ENCODE measurements at places on chromosomes 3 and 15.

- no peak for DNase-seq
Observed at GRCh38 chr15:61327019-61327631, 98.0 kb upstream of the RORA start.

- DNase-seq: peak; percentile 5
Observed at GRCh38 chr3:73192036-73192738, 130.7 kb downstream of the EBLN2 start.

DNA sequence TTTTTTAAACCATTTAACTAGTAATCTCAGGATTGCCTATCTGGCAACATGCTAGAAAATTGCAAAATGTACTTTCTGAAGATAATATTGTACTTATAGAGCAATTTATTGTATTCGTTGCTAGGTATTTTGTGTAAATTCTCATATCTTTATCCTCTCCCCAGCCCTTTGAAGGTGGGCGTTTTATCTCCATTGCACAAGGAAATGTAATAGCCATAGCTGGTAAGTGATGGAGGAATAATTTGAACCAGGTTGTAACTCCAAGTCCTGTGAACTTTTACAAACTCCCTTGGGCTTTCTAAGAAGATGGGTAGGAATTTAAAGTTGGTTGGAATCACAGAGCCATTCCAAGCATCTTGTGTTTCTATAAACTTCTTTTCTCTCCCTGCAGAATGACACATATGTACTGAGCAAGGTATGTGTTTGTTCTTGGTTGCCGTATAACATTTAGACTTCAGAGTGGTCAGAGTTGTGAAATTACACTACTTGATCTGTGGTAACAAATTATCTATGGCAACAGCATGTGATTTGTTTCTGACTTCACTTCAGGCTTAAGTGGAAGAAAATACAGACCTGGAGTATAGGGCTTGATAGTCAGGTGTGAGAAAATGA, 170.9 kb downstream of the AKAP13 start:
- DNase-seq: no peak

DNA sequence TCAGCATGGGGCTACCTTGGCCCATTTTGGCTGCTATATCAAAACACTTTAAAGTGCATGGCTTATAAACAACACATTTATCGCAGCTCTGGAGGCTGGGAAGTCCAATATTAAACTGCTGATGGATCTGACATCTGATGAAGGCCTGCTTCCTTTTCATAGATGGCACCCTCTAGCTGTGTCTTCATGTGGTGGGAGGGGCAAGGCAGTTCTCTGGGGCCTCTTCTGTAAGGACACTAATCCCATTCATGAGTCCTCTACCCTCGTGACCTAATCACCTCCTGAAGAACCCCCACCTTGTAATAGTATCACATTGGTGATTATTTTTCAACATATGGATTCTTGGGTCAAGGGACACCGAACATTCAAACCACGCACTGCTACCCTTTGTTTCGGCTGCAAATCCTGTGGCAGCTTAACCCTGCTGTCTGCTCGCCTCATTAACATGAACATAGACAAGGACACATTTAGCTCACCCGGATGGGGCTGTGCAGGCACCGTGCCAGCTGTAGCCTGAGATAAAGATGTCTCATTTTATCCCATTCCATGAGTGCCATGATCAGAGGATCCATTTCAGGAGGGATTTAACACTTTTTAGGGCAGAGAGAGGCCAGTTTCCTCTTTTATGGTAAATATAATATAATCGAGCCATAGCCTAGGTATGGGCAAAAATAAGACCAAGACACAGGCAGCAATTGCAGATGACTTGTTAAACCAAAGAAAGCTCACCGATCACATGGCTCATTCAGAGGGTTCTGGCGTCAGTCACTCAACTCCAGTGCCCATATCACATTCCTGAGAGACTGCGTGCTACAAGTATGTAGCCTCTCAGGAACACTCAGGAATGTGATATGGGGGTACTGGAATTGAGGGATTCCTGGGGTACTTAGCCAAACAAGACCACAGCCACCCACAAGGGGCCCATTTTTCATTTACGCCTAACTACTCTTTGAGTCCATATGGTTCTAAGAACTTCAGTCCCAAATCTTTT, 251.1 kb upstream of the ST8SIA2 start:
- no peak for DNase-seq

DNA sequence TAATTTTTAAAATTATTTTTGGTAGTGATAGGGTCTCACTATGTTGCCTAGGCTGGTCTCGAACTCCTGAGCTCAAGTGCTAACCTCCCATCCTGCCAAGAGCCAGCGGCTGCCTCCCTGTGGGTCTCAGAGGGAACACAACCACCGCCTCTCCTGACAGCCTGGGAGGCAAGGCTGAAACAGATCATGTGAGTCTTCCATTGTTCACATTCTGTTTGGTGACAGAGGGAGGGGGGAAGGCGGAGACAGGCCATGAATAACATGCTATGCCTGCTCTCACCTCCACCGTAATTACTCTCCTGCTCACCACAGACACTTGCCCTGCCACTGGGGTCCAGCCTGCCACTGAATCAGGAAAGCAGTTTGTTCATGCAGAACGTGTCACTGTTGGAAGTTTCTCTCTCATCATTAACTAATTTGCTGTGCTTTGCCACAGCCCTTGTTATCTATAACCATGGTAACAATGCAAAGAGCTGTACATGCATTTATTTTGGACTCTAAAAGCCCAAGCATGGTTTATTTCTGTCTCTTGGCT, 78.4 kb upstream of the RASGRF1 start:
- DNase-seq: no peak

DNA sequence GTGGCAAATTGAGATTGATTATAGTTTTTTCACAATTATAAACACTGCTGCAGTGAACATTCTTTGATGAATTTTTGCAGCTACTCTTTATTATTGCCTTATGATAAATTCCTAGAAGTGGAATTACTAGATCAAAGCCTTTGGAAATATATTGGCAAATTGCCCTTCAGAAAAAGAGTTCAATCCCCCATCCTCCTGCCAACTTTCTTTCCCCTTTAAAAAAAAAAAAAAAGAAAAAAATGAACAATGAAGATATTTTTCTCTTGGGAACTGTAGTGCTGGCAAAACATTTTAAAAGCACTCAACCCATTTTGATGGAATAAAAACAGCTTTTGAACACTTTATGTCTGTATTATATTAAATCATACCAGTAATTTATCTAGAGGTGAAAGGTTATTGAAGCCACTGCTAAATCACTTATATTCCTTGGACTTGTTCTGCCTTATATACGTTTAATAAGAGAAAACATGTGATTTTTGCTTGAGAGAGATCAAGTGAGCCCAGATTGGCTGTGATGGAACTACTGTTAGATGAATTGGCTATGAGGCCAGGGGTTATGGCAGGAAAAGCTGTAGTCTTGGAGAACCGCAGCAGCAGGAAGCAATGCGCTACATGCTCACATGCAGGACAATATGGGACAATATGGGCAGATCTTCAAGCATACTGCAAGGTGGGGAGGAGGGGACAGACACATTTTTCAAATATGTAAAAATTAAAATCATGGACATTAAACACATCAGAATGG, 212.8 kb upstream of the C2CD4B start:
- DNase-seq: no peak

DNA sequence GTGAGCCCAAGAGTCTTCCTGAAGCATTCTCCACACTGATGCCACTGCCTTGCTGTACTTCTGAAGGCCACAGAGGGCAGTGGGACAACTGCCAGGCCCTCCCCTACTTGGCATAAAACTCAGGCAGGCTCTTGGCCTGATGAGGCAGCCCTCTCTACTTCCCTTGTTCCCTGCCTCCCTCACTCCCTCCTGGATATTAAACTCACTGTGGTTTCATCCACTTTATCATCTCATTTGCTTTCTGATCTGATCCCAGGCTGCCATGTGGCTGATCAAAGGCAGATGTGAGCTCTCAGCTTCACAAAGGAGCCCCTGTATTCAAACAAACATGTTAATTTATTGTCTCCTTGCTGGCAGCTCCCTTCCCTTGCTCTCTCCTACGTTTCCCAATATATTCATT, 533.5 kb downstream of the IGSF11 start:
- DNase-seq: no peak

- no peak for DNase-seq
Observed at GRCh38 chr3:139230391-139230790, 113.4 kb upstream of the MRPS22 start.

DNA sequence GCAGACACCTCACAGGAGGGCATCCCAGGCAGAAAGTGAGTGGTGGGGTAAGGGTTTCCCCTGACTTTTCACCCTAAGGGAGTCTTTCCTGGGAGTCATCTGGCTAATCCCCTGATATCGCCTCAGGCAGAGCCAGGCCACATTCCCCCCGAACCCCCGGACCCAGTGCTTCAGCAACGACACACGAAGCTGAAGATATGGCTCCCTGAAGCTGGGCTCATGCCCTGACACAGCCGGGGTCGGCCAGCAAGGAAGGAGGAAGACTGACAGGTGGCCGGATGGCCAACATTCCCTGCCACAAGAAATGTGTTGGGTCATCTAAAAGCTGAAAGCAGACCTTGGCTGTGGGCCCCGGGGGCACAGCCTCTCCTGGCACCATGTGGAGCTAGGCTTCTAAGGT, 14.4 kb downstream of the CHST13 start:
- no peak for DNase-seq

- DNase-seq: no peak
Observed at GRCh38 chr15:64045101-64045435, 1.2 kb downstream of the DAPK2 start.

- no peak for DNase-seq
Observed at GRCh38 chr3:162865466-162865865, 1368.9 kb downstream of the OTOL1 start.

DNA sequence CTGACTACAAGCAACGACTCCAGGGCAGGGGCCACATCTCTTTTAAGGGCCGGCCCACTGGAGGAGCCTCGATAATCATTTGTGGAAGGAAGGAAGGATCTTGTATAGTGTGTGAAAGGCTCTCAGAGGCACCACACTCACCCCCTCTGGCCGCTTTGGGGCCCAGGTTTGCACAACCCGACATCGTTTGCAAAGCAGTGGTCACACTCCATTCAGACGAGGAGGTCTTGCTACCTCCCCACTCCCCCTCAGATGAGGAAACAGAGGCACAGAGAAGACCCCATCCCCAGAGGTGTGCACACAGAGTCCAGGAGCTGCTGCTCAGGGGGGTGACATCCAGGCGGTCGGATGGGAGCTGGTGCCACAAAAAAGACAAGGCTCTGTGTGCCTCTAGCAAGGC, 29.6 kb downstream of the IQSEC1 start:
- no peak for DNase-seq

DNA sequence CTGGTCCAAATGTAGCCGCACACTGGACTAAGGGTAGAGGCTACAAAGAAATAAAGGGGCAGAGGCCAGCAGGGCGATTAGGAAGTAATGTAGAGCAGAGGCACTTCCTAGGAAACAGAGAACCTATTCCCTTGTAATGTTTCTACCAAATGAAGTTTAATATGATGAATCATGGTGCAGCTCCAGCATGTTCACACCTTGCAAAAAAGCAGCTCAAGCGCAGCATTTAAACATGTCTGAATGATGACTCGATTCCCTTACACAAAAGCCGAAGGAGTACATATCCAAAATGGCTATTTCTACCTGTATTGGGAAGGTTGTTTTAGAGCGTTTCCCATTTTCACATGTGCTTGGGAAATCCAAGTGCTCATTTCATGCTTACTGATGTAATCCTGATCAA, 204.8 kb downstream of the MECOM start:
- no peak for DNase-seq

DNA sequence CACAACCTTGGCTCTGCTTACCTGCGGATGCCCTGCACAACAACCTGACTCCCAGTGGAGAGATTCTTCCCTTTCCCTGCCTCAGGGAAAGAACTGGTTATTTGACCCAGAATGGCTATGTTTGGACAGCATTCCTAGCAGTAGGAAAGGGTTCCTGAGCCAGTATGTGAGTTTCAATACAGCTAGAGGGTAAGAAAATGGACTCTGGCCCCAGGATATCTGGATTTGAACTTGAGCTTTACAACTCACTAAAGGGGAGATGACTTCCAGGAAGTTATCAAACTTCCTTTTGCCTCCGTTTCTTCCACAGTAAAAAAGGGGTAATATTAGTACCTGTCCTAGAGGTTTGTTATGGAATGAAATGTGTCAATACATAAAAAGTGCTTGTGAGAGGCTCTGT, 28.1 kb upstream of the PLSCR4 start:
- DNase-seq: no peak

GRCh38 chr3:155024006-155024638, 56.0 kb upstream of the MME start:
- DNase-seq: no peak

GRCh38 chr3:127475391-127475790, 115.1 kb downstream of the TPRA1 start:
- no peak for DNase-seq

DNA sequence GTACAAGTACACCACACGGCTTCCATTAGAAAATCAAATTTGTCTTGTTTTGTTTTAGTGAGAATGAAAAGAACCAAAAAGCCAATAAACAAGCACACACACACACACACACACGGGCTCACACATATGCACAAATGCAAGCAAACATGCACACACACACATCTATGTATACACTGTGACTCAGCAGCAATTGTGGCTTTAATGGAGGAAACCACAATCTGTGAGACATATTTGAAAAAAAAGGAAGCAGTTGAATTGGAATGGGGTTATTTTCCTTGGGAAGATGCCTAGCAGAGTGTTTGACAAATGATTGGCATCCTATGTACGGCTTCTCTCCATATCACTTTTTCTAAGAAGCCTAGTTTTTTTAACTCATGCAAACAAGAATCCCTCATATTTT, 201.1 kb upstream of the ARRDC4 start:
- DNase-seq: no peak

GRCh38 chr3:38843898-38844297, 27.9 kb upstream of the SCN10A start:
- DNase-seq: no peak

- no peak for DNase-seq
Observed at GRCh38 chr15:29997499-29997898, 85.3 kb upstream of the GOLGA8J start.

- no peak for DNase-seq
Observed at GRCh38 chr3:181723625-181724191, 12.0 kb downstream of the SOX2 start.

GRCh38 chr3:128447561-128448013, 19.1 kb downstream of the DNAJB8 start:
- peak; percentile 88 for DNase-seq

DNA sequence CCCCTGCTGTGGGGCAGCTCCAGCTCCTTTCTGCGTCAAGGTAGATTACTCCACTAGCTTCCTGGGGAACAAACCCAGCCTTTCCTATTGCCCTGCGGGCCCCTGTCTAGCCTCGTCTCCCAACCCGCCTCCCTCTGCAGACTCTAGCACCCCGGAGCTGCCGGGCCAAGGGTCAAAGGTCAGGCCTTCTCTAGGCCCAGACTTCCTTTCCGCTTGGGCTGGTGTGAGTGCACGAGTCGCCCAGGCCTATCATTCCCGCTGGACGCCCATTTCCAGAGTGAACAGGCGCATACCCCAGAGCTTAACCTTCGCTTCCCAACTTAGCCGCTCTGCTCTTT, 11.6 kb upstream of the ONECUT1 start:
- DNase-seq: no peak

- no peak for DNase-seq
Observed at GRCh38 chr3:188123170-188123905, 30.6 kb upstream of the LPP start.

Data from activated CD4-positive, alpha-beta T cell treated with anti-CD3 and anti-CD28 coated beads for 48 hours (primary cell).